ENCODE measurements at places on chromosomes 5 and 9. TPM values are rescaled to one million over a fixed set of nuclear protein-coding genes. Genes with fewer than 3 reads are reported as not detected.

DNA sequence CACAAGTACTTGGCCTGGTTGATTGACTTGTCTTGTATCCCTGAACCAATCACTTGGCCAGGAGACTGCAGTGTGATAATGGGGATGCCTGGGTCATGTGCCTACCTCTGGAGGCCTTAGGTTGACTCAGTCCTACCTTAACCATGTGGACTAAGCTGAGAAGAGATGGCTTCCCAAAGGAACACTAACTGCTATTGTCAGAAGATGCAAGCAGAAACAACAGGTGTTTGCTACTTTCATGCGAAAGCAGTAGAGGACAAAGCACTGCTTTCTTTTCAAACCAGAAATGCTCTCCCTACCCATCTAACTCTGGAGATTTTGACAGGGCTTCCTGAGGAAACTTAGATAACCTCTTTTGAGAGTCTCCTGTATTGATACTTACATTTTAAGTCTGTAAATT is 22.9 kb downstream of the CDK7 start:
- no peak for DNase-seq

GRCh38 chr5:73960426-73960825 is 334.4 kb downstream of the ARHGEF28 start:
- DNase-seq: no peak

- no peak for DNase-seq
Measured at GRCh38 chr5:116583085-116583861, 8.7 kb upstream of the SEMA6A start.

- no peak for DNase-seq
Measured at GRCh38 chr5:32182463-32183063, 8.4 kb upstream of the GOLPH3 start.

DNA sequence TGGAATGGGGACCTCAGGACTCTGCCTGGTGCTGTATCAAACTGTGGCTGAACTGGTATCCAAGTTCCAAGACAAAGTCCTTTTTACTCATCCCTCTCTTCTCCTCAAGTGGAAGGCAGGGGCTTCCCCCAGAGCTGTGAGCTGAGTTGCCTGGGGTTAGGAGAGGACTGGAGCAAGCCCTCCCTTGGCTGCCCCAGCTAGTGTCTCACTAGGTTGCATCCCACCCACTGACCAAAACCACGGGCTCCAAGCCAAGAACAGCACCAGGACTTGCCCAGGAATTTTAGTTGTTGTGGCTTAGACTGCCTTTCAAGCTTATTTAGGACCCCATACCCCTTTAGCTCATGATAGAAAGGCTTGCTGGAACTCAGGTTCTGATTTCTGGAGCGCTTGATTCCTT is 158.7 kb upstream of the TNC start:
- DNase-seq: no peak

Gene NUP214
- 18.2 TPM for polyA plus RNA-seq

Gene PRUNE2
- polyA plus RNA-seq: not detected

All from naive thymus-derived CD4-positive, alpha-beta T cell (primary cell).